ENCODE measurements at places on chromosomes 3 and 15.

DNA sequence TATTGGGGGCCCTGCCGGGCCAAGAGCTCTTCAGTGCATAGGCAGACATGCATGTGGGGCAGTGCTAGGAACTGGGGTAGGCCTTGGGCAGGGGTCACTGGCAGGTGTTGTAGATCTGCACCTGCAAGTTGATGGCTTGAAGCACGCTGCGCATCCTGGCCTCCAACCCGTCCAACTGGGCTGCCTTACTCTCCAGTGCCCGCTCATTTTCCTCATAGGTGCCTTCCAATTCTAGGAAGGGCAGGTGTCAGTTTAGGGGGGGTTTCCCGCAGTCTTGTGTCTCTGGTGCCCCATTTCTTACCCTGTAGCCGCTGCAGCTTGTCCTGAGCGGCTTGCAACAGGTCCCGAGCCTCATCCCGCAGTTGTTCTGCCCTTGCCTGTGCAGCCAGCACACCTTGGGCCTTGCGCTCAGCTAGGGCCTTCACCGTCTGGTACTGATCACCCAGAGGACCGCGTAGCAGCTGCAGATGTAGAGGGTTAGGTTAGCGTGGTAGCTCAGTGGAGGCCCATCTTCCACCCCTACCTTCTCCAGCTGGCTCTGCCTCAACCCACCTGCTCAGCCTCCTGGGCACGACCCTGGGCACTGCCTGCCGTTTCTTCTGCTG is 611 bp upstream of the USP19 start:
- no peak for DNase-seq

GRCh38 chr3:11088831-11089230 is 65.5 kb upstream of the HRH1 start:
- no peak for DNase-seq

GRCh38 chr3:33807191-33807590 is 8.8 kb downstream of the PDCD6IP start:
- DNase-seq = no peak

- DNase-seq = no peak
These were observed 76.1 kb downstream of the CLDN11 start for GRCh38 chr3:170494766-170495165.

- no peak for DNase-seq
These were observed 373.1 kb upstream of the WNT5A start for GRCh38 chr3:55860049-55860721.

DNA sequence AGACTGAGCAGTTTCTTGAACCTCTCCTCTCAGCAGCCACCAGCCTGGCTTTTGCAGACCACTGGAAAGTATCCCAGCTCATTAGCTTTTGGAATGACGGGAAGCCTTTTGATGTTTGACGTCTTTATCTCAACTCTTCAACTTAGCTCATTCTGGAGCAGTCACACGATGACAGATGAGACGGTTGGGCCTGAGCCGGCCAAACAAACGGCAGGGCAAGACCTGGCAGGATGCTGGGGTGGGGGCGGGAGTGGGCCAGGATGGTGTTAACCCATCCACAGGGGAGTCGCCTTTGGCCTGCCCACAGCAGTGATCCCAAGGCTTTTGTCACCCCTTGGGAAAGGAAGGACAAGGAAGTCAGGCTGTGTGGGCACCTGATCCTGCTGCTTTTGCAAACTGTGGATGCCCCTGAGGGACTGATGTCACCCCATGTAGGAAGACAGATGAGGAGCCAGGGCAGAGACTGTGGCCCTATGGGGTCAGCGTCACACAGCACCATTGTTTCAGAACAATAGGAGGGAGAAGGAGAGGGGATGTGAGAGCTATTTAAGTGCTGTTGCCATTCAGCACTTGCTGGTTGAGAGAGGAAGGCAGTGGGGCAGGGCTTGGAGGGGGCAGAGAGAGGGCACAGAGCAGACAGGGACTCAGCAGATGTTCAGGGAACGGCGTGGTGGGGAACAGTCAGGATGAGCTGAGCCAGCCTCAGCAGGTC is 121.9 kb upstream of the CTDSPL start:
- DNase-seq = no peak

- DNase-seq = no peak
These were observed 27.9 kb upstream of the KLF13 start for GRCh38 chr15:31298707-31299172.

DNA sequence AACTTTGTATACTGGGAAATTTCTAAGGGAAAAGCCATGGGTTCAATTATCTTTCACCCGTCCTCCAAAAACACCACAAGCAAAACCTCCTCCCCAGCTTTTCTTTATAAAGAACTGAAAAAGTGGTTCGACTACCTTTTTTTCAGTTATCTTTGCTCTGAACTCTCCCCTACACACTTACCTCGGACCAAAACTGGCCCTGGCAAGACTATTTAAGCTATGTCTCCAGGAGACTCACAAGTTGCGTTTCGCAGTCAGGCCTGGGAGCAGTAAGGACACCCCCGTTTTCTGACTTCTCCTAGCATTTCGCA is 645 bp downstream of the COPS2 start:
- DNase-seq = no peak

DNA sequence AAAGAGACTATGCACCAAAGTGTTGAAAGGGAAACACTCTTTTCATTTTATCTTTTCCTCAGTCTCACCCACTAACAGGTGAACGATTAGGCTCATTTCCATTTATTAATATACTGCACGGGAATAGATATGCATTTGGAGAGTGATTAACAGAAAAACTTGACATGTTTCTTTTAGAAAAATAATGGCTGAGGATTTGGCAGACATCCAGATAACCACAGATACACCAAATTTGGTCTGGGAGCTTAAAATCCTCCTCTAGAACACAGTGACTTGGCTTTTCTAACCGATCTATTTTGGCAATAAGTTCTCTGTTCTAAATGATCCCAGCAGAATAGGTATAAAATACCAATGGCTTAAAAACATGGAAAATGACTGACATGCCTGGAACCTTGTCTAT is 459.3 kb upstream of the SGO1 start:
- no peak for DNase-seq

DNA sequence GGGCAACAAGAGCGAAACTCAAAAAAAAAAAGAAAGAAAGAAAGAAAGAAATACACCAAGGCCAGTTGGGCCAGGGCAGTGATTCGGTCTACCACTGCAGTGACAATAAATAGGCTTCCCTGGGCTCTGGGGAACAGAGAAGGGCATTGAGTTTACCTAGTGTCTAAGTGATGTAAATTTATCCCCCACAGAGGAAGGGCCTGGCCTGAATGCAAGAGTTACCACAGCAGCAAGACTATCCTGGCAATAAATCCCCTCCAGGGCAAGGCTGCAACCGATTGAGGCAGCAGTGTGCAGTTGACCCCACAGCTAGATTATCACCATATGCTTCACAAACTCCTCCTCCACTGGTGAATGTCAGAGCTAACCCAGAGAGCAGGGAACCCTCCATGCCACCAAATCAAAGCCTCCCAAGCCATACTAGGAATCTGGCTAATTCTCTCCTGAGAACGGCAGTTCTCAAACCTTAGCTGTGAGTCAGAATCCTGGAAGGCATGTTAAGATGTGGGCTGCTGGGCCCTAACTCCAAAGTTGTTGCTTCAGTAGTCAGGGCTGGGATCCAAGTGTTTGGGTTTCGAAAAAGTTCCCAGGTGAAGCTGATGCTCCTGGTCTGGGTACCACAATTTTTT is 64.3 kb upstream of the GATM start:
- DNase-seq = no peak

DNA sequence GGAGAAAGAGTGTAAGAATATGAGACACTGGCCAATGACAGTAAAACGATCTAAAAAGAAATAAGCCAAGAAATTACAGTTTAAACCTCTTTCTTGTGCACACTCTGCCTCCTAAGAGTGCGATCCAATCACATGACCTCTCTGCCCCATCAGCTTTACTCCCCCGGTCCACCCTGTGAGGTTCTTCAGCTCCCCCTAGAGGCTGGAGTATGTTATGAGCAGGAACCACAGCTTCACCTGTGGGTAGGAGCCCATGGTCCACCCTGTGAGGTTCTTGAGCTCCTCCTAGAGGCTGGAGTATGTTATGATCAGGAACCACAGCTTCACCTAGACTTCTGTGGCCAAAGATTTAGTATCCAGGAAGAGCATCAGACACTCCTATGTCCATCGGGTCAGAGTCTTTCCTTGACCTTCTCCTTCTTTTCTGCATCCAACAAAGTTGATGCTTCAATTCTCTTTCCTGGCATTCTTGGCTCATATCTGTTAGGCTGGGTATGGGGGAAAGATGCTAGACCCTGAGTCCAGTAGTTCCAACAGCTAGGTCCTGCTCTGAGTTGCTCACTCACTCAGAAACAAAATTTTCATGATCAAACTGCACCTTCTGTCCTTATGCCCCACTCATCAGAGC is 164.0 kb downstream of the MINAR1 start:
- no peak for DNase-seq

DNA sequence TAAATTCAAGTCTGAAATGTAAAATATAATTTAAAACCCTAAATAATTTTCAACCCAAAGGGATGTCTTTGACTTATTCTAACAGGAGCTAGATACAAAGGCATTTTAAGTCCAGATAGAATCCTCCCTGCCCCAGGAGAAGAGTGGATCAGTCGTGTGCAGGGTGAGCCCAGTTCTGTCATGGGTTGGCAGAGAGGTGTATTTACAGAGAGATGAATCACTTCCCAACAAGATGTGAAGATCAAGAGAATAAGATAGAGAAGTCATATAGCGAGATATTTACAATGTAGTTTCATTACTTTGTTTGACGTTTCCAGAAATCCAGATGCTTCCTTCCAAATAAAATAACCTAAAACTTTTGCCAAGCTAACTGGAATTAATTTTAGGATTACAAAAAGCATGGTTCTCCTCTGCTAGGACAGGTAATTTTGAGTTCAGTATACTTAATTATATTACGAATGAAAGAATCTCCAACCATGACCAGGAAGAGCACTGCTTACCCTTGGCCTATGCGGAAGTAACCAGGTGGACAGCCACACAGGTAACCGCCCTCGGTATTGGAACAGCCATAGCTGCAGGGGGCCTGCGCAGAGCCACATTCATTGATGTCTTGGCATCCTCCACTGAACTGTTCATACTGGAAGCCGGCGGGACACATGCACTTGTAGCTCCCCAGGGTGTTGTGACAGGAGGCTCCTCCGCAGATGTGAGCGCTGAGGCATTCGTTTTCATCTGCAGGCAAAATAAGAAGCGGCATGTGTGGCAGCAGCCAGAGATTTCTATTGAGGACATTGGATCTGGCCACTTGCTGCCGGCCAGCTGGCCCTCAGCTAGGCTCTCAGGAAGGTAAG is 84.0 kb downstream of the DUT start:
- no peak for DNase-seq

DNA sequence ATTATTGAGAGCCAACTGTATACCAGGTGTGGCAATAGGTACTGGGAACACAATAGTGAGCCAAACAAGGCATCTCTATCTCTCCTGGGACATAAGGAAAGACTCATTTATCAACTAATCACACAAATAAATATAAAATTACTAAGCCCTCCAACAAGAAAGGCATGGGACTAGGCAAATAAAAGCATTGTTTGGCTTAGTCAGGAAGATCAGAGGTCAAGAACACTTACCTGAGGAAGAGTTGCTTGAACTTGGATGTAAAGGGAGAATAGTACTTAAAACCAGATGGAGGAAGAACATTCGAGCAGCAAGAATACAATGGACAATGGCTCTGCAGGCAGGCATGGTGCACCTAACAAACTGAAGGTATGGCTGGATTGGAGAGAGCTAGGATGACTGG is 300.7 kb downstream of the WDR72 start:
- DNase-seq = no peak

DNA sequence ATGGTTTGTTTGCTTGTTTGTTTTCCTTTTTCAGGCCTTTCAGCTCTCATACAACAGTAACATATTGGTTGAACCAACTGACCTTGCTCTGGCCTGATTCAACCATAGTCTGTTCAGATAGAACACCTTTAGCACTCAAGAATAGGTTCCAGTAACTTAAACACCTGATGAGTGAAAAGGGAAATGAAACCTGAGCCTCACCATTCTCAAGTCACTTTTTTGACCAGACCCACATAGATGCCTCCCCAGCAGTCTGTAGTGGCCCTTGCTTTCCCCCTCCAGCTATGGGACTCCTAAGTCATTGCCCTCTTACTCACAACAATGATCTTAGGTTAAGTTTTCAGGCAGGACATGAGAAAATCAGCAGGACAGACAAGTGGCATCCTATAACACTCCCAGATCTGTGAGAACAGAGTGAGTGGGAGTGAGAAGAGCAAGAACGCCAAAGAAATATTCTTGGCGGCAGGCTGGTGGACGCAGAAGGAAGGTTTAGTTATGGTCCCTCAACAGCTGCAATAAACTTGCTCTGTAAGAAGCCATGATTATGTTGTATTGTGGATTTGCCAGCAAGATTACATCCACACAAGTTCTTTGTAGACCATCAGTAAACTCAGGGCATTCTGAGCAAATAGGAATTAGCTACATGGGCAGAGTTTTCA is 367.5 kb downstream of the MECOM start:
- DNase-seq = no peak

DNA sequence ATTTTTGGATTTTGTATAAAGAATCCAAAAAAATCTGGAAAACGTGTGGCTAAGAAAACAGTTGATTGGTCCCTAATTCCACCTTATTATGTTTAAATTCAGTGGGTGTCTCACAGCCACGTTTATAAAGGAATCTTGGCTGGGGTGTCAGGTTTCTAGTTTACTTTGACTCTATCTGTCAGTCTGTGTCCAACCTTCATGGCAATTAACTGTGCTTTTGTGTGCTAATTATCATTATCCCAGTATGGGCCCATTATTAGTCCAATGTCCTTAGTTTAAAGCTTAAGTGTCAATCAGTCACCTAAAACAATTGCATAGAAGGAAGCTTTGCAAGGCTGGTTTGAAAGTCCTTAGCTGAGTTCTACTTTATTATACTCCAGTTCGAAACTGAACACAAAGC is 3.7 kb upstream of the CNTN4 start:
- DNase-seq = no peak

- no peak for DNase-seq
These were observed 13.6 kb upstream of the WNT5A start for GRCh38 chr3:55500555-55501330.

DNA sequence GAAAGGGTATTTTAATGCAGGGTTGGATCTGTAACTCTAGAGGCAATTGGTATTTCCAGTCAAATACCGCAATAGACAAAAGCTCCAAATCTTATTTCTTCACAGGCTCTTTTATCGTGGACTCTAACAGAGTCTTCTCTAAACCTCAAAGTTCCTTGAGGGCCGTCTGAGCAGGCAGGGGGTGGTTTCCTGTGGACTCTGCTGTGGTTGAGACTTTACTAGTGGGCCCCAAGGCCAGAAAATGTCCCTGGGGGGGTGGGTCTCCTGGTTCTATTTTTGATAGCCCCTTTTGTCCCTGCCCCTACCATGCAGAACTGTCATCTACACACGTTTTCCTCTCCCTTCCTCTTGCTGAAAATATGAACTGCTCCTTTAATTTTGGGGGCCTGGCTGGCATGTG is 80.1 kb downstream of the ASB7 start:
- DNase-seq = no peak

GRCh38 chr3:193819117-193820010 is 226.4 kb downstream of the OPA1 start:
- no peak for DNase-seq

Measured in stimulated activated CD8-positive, alpha-beta memory T cell treated with anti-CD3 and anti-CD28 coated beads, Interleukin-4, amount 100 ng/mL, for 4 hours (primary cell).